ENCODE measurements at places on chromosomes 4 and X.

- peak; percentile 3 for DNase-seq
Observed at GRCh38 chr4:69888336-69888735, 28.4 kb upstream of the SULT1E1 start.

GRCh38 chr4:84809946-84810345, 156.5 kb downstream of the WDFY3 start:
- DNase-seq = no peak

GRCh38 chr4:25872851-25873631, 10.3 kb upstream of the SEL1L3 start:
- DNase-seq = no peak

- DNase-seq = no peak
Observed at GRCh38 chr4:158786955-158787354, 18.1 kb downstream of the FNIP2 start.

DNA sequence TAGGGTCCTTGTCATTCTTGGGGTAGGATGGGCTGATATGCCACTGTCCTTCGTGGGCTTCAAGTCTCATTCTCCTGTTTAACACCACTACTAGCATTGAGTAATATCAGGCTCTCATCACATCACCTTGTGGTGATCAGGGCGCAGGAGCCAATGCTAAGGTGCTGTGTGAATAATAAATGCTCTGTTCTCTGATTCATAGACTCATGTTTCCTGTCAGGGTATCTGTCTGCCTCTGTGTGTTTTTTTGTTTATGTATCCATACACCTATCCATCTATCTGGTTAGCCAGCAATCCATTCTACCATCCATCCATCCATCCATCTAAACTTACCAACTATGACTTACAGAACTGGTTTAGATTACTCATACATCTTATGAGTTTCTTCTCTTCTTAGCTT, 525.1 kb upstream of the ATOH1 start:
- DNase-seq = no peak

DNA sequence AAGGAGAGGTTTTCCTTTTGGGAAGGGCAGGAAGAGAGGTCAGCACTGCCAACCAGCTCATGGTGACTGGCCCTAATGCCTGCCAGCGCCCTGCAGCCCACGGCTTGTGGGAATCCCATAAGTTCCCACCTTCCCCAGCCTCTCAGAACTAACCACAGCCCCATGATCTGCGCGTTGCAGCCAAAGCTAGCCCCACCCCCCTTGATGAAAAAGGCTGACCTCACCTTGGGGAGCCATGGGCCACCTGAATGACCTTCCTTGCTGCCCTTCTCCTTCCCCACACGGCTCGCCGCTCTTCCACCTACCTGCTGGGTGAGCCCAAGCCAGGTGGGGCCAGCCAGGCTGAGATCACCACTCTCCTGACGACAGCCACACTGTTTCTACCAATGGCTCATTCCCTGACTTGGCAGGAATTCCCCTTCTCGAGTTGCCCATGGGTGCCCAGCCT, 3.9 kb upstream of the ELF4 start:
- no peak for DNase-seq

GRCh38 chrX:118574666-118575065, 79.1 kb downstream of the DOCK11 start:
- no peak for DNase-seq

DNA sequence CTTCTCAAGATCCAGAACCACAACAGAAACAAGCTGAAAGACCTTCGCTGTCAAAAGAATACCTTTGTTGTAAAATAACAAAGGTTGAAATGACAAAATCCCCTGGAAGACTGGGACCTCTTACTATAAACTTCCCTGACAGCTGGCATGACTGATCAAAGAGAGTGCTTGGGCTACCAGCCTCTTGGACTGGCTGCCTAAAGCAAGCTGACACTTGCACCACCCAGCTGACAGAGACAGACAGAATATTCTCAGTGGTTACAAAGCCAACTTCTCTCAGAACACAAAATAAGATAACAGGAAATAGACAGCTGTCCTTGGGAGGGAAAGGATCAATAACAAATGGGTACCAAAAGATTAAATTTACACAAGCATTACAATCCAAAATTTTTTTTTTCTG, 241.7 kb upstream of the SPOCK3 start:
- no peak for DNase-seq

GRCh38 chrX:13937370-13938050, 92.2 kb downstream of the GEMIN8 start:
- no peak for DNase-seq

- no peak for DNase-seq
Observed at GRCh38 chrX:84335121-84335520, 147.1 kb upstream of the RPS6KA6 start.

DNA sequence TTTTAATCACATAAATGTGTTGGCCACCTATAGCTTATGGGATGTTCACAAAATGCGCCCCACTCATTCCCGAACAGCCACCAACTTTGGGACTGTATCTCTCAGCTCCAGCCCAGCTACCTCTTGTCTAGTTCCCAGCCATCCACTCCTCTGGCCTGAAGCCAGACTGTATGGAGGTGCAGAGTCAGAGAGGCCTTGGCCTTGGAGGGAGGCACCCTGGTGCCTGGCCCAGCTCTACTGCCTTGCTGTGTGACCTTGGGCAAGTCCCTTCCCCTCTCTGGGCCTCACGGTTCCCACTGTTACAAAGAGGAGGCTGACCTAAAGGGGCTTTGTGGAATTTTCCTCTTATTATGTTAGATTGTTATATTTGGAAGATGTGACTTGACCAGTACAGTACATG, 13.9 kb downstream of the MAMLD1 start:
- DNase-seq = peak; percentile 51
